ENCODE measurements at places on chromosomes 11 and 22.

DNA sequence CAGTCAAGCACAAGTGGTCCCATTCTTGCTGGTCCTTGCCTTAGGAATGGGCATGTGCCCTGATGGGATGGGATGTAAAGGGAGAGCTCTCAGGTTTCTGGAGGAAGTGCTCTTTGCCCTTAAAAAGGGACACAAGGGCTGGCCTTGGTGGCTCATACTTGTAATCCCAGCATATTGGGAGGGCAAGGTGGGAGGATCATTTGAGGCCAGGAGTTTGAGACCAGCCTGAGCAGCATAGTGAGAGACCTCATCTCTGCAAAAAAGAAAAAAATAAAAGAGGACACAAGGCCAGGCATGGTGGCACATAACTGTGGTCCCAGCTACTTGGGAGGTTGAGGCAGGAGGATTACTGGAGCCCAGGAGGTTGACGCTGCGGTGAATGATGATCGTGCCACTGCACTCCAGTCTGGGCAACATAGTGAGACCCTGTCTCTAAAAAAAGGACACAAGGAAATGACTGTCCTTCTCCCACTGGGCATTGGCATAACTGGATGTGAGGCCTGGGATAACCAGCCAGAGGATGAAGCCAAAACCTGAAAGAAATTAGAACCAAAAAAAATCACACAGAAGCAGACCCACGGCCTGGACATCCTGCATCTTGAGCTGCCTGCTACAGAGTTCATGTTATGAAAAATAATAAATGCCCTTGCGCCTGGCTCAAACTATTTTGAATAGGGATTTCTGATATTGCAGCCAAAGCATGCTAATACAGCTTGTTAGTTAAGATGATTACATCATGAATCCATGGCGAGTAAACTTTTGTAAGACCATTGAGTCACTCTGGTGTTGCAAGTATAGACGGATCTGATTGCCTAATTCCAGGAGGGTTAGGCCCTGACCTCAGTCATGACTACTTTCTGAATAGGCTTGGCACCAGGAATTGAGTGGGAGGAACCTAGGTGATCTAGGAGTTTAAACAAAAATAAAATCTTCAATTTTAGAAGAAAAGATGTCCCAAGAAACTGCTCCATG is 12.9 kb upstream of the CRKL start:
- DNase-seq, result no peak

DNA sequence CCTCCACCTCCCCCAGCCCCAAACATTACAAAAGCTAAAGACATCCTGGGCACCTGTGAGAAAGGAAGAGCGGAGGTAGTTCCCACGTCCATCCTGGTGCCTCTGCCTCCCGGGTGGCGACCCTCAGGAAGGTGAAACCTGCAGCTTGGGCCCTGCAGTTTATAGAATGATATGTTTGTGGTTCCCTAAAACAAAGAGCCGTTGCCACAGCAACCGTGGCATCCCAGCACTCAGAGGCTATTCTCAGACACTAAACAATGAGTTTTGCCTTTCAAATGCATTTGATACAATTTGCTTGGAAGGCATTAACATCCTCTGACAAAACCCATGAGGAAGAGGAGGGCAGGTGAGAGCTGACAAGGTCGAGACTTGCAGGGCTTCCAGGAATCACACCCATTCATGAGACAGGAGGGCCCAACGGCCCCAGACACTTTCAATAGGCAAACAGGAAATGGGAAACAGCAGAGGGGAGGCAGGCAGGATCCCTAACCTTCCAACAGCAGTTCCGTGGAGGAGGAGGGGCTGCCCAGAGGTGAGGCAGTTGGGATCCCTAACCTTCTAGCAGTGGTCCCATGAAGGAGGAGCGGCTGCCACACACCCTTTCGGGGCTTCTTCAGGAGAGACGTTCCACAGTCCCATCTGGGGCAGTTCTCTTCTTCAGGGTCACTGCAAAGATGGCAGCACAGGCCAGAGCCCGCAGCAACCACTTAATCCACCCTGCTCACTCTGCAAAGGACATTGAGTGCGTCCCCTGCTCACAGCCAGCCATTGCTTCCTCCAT is 379.2 kb downstream of the SHANK2 start:
- DNase-seq, result no peak

DNA sequence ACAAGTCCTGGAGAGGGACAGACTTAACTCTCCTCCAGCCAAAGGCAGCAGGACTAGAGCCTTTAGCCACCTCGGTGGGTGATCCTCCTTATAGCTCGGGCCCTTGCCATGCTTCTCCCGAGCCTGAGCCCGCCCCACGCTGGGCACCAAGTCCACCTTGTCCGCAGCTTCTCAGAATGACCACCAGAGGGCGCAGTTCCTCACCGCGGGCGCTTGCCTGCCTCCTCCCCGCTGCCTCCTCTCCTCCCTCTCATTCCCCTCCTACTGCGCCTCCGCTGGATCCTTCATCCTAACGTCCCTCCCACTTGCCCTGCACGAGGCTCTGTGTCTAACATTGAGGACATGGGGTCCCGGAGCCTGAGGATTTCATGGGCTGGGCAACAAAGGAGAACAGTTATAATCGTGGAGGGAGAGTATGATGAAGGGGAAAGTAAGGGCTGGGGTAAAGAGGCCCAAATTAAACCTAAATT is 11.3 kb upstream of the MOGAT2 start:
- peak; percentile 62 for DNase-seq

- no peak for DNase-seq
These were observed 145.9 kb downstream of the MAML2 start for GRCh38 chr11:96197103-96197502.

DNA sequence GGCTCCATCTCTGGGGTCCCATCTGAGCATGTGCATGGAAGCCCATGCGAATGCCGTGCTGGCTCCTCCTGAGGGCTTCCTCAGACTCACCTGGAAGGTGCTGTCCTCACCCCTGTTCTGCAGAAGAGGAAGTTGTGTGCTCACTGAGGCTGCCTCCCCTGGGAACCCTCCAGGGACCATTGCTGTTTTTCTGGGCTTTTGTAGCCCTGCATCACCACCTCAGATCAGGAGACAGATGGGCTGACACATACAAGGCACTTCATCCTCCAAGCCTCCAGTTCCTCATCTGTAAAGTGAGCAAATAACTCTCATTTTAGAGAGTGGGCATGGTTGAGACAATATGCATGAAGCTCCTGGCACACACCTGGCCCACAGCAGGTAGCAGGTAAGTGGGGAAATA is 12.1 kb upstream of the LRRC32 start:
- no peak for DNase-seq

GRCh38 chr22:50531962-50532674 is 2.3 kb upstream of the TYMP start:
- no peak for DNase-seq

DNA sequence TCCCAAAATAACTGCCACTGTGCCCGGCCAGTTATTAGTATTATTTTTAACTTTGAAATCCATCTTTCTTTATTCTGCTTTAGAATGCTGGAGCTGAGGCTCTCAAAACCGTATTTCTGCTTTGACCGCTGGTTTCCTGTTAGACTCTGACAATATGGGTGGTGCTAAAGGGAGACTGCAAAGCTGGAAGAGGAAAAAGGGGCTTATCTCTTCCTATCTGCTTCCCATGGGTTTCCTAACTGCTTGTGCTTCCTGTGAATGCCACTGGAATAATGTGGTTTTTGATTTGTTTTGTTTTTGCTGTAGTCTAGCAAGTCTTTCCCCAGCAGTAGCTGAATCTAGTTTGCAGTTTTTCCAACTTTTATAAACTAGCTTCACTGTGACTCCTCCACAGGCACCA is 43.6 kb downstream of the XRRA1 start:
- DNase-seq, result no peak

- DNase-seq, result no peak
These were observed 219.9 kb downstream of the HIPK3 start for GRCh38 chr11:33476945-33477606.
